Activated CD8-positive, alpha-beta T cell treated with anti-CD3 and anti-CD28 coated beads, Interleukin-2, amount 10 ng/mL, durations not matched to agents 7 days and 5 days (primary cell): ENCODE measurements at places on chromosomes 3 and 15. TPM values are rescaled to one million over a fixed set of nuclear protein-coding genes. Genes with fewer than 3 reads are reported as not detected.

- H3K4me3 ChIP-seq = no peak overlapping the region
- H3K27ac ChIP-seq = no peak overlapping the region
- no peaks in the 10 kb centered on the region for H3K4me1 ChIP-seq
- peaks cover 3% of the 10 kb centered on the region for H3K27me3 ChIP-seq
Observed at GRCh38 chr3:146384786-146385185, 84.6 kb downstream of the PLSCR2 start.

DNA sequence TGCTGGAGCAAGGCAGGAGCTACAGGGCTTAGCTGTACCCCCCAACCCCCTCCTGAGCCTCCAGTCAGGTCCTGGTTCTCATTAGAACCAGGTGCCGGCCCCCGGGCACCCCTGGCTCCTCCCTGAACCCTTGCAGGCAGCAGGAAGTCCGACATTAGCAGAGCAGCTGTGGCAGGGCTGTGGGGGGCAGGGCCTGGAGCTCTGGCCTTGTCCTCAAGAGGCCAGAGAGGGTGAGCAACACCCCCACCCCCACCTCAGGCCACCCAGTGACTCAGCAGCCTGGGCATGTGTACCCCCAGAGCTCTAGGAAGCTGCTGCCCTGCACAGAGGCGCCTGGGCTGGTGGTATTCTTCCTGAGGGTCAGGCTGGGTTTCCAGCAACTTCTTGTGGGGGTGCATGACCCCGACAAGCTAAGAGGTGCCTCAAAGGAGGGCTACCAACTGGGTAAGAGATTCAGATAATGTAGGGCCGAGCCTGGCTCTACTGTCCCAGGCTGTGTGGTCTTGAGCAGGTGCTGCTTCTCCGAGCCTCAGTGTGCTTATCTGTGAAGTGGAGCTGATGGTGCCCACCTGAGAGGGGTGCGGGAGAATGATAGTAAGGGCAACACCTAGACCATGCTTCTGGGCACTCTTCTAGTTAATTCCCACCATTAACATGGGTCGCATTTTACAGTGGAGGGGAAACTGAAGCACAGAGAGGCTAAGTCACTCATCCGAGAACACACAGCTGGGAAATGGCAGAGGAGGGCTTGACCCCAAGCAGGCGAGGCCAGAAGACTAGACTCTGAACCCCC lies 16.0 kb downstream of the H1-8 start:
- H3K27me3 ChIP-seq = peaks cover 11% of the 10 kb centered on the region
- H3K36me3 ChIP-seq = no peaks in the 10 kb centered on the region
- no peak overlapping the region for H3K27ac ChIP-seq
- no peak for DNase-seq
- no peak overlapping the region for H3K4me3 ChIP-seq

- peak overlapping the region; percentile 99 for H3K27ac ChIP-seq
- DNase-seq = peak; percentile 78
- H3K4me1 ChIP-seq = peaks cover 91% of the 10 kb centered on the region
- H3K27me3 ChIP-seq = no peaks in the 10 kb centered on the region
- H3K4me3 ChIP-seq = peak overlapping the region; percentile 93
- peaks cover 71% of the 10 kb centered on the region for H3K36me3 ChIP-seq
Observed at GRCh38 chr15:25850154-25851111, 12.7 kb downstream of the ATP10A start.

The LTK gene
- 0.21 TPM for total RNA-seq

The KBTBD13 gene
- total RNA-seq = not detected

GRCh38 chr3:143822798-143823197 lies 25.5 kb downstream of the SLC9A9 start:
- no peak overlapping the region for H3K27ac ChIP-seq
- no peak for DNase-seq
- H3K4me3 ChIP-seq = no peak overlapping the region
- peaks cover 41% of the 10 kb centered on the region for H3K4me1 ChIP-seq
- H3K27me3 ChIP-seq = no peaks in the 10 kb centered on the region
